ENCODE measurements at places on chromosomes 16 and 17.

DNA sequence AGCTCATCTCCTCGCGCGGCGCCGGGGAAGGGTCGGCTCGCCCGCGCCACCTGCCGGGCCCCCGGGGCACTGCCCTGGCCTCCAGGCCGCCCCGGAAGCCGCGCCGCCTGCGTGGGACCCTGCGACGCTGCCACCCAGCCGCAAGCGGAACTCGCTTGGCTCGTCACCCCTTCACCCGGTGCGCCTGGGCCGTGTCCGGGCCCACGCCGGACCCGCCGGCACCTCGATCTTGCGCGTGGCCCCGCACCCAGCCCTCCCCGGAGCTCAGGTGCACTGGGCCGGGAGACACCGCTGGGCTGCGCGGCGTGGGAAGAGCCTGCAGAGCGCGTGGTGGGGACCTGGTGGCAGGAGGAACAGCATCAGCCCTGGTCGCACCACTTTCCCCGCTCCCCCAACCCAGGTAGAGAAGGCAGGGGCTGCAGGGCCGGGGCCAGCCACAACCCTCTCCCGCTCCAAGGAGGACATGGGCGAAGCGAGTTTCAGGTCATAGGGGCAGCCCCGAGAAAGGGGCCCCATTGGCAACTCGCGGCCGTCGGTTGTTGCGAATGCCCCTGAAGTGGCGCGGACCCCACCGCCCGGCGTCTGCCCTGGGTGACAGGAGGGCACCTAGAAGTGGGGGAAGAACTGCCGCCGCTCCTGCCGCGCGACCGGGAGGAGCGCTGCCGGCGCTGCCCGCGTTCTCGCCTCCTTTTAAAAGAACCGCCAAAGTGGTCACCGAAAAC lies 363 bp upstream of the MIF4GD start:
- DNase-seq, result peak; percentile 35

DNA sequence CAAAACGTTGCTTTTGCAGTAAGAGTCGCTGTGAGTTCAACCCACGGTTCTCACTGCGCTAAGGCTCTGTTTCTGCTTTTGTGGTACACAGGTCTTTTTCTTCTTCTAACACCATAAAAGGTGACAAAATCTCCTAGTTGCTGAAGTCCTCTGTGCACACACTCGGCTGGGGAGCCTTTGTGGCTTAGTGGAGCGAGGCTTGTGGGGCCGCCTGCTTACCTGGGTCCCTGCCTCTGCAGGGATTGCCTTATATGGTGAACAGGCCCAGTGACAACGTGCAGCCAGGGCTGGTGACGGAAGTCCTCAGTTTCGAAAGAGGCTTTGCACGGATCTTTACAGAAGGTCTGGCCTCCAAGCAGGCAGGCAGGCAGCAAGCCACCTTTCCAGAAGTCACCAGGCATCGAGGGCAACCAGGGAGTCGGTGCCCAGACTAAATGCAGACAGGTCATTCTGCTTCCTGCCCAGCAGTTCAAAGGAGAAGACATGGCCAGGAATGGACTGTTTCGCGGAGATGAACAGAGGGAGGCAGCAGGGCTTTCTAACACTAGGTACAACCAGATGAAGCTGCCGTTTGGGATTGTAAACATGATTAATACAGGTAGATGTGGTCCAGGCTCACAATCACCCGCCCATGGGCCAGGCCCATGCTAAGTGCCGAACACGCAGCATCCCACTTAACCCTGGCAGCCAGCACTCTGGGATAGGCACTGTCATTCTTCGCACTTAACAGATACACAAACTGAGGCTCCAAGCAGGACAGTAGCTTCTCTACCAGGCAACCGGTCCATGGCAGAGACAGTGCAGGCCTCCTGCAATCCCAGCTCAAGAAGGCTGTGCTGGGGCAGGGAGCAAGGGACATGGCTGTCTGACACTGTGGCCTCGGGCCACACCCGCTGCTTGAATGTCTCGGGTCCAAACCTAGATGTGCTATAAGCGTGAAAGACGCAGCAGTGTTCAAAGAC lies 10.7 kb upstream of the MEAK7 start:
- DNase-seq, result no peak

GRCh38 chr16:9257843-9258242 lies 166.4 kb downstream of the HAPSTR1 start:
- DNase-seq, result no peak

- DNase-seq, result no peak
Observed at GRCh38 chr16:56989988-56990387, 631 bp downstream of the NLRC5 start.

Measured in iris pigment epithelial cell (primary cell).